Neural crest cell (in vitro differentiated cells): ENCODE measurements at places on chromosomes 3 and 15. TPM values are rescaled to one million over a fixed set of nuclear protein-coding genes. Genes with fewer than 3 reads are reported as not detected.

DNA sequence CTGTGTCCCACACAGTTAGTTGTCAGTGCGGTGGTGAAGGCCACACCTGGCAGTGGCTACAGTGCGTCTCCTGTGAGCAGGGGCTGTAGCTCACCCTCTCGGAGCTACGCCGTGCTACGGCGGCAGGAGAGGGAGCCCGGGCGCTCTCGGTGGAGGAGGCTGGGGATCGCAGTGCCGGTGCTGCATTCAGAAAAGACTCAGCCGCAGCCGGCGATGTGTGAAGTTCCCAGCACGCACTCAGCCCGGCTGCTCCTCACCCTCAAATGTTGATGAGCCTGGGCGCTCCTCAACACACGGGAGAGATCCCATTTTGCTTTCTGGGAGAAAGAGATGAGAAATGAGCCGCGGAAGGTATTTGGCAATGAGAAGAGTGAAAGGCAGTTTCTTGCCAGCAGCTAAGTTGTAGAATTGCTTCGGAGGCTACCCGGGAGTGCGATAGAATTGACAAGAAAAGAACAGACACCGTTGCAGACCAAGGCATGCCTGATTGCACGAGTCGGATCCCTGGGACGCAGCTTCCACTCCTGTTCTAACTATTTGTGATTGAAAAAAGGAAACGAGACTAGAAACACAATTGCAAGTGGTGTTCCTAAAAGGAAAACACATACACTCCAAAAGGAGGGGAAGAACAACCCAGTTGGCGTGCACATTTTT is at the start of gene UNC13C:
Gene UNC13C (plus strand): TSS at position 189 of the 654 bp plus-strand sequence. CDS start 34,463 bp downstream, outside the sequence.
- DNase-seq: peak; percentile 36
- no peak within 1 kb of the TSS for H3K27ac ChIP-seq
- H3K4me3 ChIP-seq: peak within 1 kb of the TSS; percentile 83
- H3K4me1 ChIP-seq: peaks cover 14% of the 10 kb centered on the region

DNA sequence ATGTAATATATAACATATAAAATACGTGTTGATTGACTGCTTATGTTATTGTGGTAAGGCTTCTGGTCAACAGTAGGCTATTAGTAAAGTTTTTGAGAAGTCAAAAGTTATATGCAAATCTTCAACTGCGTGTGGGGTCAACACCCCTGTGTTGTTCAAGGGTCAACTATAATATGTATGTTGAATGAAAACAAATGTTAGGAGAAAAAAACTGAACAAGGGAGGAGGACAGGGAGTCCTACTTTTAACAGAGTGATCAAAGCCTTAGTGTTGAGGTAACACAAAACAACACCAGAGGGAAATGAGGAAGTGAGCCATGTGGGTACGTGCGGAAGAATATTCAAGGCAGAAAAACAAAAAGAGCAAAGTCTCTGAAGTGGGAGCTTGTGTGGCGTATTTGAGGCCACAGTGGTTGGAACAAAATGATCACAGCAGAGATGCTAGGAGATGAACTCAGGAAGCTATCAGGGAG is 62.5 kb downstream of the SFMBT1 start:
- no peaks in the 10 kb centered on the region for H3K27me3 ChIP-seq
- no peak overlapping the region for H3K27ac ChIP-seq
- no peak for DNase-seq
- H3K4me3 ChIP-seq: no peak overlapping the region
- H3K36me3 ChIP-seq: no peaks in the 10 kb centered on the region

Gene TMEM108
- 5.3 and 5.8 TPM in 2 replicates for total RNA-seq

Gene GOLGA8G
- not detected in 2 replicates for total RNA-seq

DNA sequence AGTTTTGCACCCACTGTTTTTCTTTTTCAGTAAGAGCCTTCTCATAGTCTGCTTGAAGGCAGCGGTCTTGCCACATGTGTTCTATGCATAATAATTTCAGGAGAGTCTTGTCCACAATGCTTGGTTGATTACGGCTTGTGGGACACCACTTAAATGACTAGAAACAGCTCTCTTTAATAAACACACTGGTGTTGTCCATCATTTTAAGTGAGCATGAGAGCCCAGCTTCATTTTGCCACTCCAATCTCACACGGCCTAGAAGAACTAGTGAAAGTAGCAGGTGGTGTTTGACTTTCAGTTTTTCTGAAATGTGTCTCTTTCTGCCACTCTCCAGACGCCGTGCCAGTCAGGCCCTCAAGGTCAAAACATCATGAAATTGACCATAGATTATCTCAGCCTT is 292.1 kb downstream of the LPP start:
- H3K27me3 ChIP-seq: no peaks in the 10 kb centered on the region
- H3K4me3 ChIP-seq: no peak overlapping the region
- H3K27ac ChIP-seq: no peak overlapping the region
- H3K36me3 ChIP-seq: peaks cover 5% of the 10 kb centered on the region
- no peak for DNase-seq

Gene TMEM207
- not detected in 2 replicates for total RNA-seq

- no peaks in the 10 kb centered on the region for H3K4me1 ChIP-seq
- no peak overlapping the region for H3K27ac ChIP-seq
- DNase-seq: no peak
- H3K4me3 ChIP-seq: no peak overlapping the region
- H3K27me3 ChIP-seq: no peaks in the 10 kb centered on the region
Measured at GRCh38 chr3:189449084-189449483, 182.1 kb upstream of the TP63 start.

- peaks cover 5% of the 10 kb centered on the region for H3K36me3 ChIP-seq
- H3K27me3 ChIP-seq: no peaks in the 10 kb centered on the region
- peaks cover 24% of the 10 kb centered on the region for H3K4me1 ChIP-seq
- peak; percentile 95 for DNase-seq
- peak within 1 kb of the TSS; percentile 100 for H3K4me3 ChIP-seq
- peak within 1 kb of the TSS; percentile 98 for H3K27ac ChIP-seq
Measured at GRCh38 chr3:47513125-47513929, at the start of gene ELP6. Gene ELP6, minus strand, starts transcription at chr3:47513712. Its CDS starts 122 bp downstream, at chr3:47513590.

Gene OR5K2
- not detected in 2 replicates for total RNA-seq

DNA sequence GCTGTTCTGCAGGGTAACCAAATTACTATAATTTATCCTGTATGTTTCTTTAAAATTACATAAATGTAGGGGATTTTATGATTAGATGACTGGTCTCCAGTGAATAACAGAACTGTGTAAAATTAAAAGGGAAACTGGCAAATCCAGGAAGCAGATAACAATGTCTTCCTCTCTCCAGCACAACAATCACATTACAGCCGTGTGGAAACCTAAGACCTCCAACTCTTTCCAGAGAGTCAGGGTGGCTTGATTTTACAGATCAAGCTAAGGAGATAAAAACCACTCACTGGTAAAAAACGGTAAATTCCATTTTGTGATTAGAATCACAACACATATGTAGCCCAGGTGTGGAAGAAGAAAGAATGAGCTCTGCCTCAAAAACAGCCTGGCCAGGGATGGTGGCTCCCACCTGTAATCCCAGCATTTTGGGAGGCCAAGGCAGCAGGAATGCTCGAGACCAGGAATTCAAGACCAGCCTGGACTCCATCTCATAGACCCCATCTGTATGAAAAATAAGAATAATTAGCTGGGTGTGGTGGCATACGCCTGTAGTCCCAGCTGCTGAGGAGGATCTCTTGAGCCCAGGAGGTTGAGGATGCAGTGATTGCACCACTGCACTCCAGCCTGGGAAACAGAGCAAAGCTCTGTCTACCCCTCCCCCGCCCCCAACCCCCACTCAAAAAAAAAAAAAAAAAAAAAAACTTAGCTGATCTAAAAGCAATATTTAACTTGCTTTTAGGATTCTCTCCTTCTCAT is 29.0 kb downstream of the IL17RD start:
- H3K4me1 ChIP-seq: peaks cover 42% of the 10 kb centered on the region
- peaks cover 16% of the 10 kb centered on the region for H3K36me3 ChIP-seq
- H3K27me3 ChIP-seq: no peaks in the 10 kb centered on the region
- DNase-seq: no peak
- no peak overlapping the region for H3K27ac ChIP-seq

DNA sequence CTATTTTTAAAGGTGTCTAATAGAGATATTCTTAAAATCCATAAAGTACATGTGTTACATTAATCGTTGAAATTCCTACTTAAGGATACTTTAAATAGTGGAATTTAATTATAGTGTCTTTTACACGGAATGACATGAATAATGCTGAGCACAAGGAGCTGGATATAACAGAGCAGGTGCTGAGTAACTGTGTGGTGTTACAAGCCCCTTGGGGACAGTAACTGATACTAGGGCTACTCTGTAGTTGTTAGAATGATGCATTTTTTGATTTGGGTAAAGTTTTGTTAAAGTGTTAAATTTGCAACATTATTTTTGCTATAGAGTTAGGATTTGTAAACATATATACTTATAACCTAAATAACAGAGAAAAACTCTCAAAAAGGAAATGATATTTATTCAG is 1496.1 kb downstream of the OTOL1 start:
- H3K27me3 ChIP-seq: no peaks in the 10 kb centered on the region
- peaks cover 2% of the 10 kb centered on the region for H3K4me1 ChIP-seq
- DNase-seq: no peak
- no peak overlapping the region for H3K27ac ChIP-seq
- H3K36me3 ChIP-seq: peaks cover 7% of the 10 kb centered on the region
- no peak overlapping the region for H3K4me3 ChIP-seq

Gene KNG1
- not detected in 2 replicates for total RNA-seq

Gene SCN5A
- 0.41 and 1.2 TPM in 2 replicates for total RNA-seq

DNA sequence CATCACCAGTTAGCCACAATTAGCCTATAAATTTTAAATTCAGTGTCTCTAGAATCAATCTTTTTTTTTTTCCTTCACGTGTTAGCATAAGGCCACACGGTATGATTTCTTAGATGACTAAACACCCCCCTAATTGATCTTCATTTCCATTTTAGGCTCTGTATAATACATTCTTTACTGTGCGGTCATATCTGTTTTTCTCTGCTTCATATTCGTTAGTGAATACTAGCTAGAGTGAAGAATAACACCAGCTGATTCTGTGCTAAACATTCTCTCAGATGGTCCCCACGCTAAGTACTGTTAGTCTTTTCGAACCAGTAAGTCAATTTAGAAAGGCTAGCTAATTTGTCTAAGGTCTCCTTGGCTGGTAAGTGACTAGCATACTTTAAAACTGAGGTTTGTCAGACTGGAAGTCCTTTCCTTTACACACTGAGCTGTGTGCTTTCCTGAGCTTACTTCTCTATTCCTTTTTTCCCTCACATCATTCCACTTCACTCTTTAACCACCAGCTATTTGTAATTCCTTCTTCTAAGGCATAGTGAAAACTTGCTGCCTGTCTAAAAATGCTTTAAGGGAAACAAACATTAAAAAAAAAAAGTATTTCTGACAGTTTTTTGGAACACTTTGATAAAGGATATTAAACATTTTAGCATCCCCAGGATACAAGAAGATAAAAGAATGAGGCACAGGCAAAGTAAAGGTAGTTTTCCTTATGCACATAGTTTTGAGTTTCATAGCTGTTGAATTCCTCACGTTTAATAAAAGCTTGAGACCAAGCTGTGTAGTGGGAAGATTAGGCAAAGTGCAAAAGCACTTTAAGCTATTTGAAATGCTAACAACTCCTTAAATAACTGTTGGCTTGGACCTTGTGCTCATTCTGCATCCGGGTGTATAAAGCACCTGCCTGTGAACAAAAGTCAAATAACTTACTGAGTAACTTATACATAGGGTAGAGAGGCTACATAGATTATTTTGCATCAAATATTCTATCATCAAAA is 17.1 kb downstream of the ZFAND6 start:
- H3K36me3 ChIP-seq: peaks cover 2% of the 10 kb centered on the region
- no peak overlapping the region for H3K4me3 ChIP-seq
- peaks cover 44% of the 10 kb centered on the region for H3K4me1 ChIP-seq
- no peak for DNase-seq
- H3K27me3 ChIP-seq: no peaks in the 10 kb centered on the region

Gene CSNK1G1
- 15.5 and 16.3 TPM in 2 replicates for total RNA-seq

Gene NTRK3
- total RNA-seq: 1.1 and 2.3 TPM in 2 replicates

- no peak overlapping the region for H3K27ac ChIP-seq
- H3K36me3 ChIP-seq: no peaks in the 10 kb centered on the region
- no peak for DNase-seq
- H3K27me3 ChIP-seq: no peaks in the 10 kb centered on the region
- H3K4me1 ChIP-seq: peaks cover 30% of the 10 kb centered on the region
Measured at GRCh38 chr3:134460965-134461364, 24.8 kb downstream of the ANAPC13 start.

GRCh38 chr3:32412887-32413286 is 21.2 kb downstream of the CMTM7 start:
- peaks cover 55% of the 10 kb centered on the region for H3K4me1 ChIP-seq
- no peaks in the 10 kb centered on the region for H3K27me3 ChIP-seq
- no peaks in the 10 kb centered on the region for H3K36me3 ChIP-seq
- no peak overlapping the region for H3K27ac ChIP-seq
- no peak for DNase-seq

GRCh38 chr3:188037195-188037718 is 116.7 kb upstream of the LPP start:
- no peaks in the 10 kb centered on the region for H3K27me3 ChIP-seq
- DNase-seq: no peak
- H3K27ac ChIP-seq: no peak overlapping the region
- no peaks in the 10 kb centered on the region for H3K36me3 ChIP-seq
- H3K4me3 ChIP-seq: no peak overlapping the region

- H3K4me3 ChIP-seq: no peak overlapping the region
- H3K4me1 ChIP-seq: peaks cover 14% of the 10 kb centered on the region
- DNase-seq: no peak
- peaks cover 13% of the 10 kb centered on the region for H3K36me3 ChIP-seq
- no peak overlapping the region for H3K27ac ChIP-seq
Measured at GRCh38 chr3:31777092-31777491, 204.0 kb downstream of the OSBPL10 start.

DNA sequence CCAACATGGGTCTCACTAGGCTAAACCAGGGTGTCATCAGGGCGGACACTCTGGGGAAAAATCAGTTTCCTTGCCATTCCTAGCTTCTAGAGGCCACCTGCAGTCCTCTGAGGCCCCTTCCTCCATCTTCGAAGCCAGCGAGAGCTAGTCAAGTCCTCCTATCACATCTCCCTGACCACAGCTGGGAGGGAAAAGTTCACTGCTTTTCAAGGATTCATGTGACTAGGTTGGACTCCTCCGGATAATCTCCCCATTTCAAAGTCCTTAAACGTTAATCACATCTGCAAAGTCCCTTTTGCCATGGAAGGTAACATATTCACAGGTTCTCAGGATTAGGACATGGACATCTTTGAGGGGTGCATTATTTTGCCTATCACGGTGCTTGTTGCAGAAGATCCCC is 35.9 kb upstream of the MAP3K13 start:
- no peak for DNase-seq
- H3K27ac ChIP-seq: no peak overlapping the region
- H3K4me1 ChIP-seq: peaks cover 5% of the 10 kb centered on the region

Gene SPINK8
- not detected in 2 replicates for total RNA-seq

DNA sequence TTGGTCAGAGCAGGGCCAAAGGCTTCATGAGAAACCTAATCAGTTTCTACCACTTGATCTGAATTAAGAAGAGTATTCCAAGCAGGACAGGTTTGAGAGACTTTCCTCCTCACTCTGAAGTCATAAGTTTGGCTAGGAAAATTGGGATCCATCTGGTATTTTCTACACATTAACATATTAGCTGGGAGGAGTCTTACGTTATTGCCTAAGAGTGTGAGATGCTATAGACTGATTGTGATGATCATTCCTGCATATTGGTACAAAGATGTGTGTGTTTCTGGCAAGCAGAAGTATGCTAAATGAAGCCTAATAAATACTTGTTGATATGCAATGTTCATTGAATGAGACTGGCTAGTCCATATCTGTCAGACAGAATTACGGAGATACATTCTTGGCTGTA is 73.5 kb upstream of the RASGRP1 start:
- no peaks in the 10 kb centered on the region for H3K36me3 ChIP-seq
- DNase-seq: no peak
- no peak overlapping the region for H3K27ac ChIP-seq
- peaks cover 17% of the 10 kb centered on the region for H3K4me1 ChIP-seq
- no peaks in the 10 kb centered on the region for H3K27me3 ChIP-seq
- no peak overlapping the region for H3K4me3 ChIP-seq
